ENCODE measurements at places on chromosomes 6 and 20.

DNA sequence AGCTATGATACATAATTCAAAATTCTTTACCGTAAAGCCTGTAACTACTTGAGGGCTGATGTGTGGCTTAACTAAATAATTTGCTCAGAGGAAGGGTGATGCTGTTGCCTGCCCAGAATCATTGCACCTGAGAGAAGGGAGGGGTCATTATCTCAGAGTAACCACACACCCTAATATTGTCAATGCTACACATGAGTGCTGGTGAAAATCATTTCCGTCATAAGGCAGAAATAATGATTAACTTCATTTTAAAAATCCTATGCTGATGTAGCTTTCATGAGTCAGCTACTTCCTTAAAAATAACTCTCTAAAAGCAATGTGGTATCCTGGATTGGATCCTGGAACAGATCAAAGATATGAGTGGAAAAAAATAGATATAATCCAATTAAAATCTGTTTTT lies 146.4 kb upstream of the FAM83B start:
- no peak for DNase-seq

- no peak for DNase-seq
These were observed 12.1 kb upstream of the PAX1 start for GRCh38 chr20:21693322-21693721.

- peak; percentile 74 for DNase-seq
These were observed 1.0 kb upstream of the APMAP start for GRCh38 chr20:24993337-24994185.

DNA sequence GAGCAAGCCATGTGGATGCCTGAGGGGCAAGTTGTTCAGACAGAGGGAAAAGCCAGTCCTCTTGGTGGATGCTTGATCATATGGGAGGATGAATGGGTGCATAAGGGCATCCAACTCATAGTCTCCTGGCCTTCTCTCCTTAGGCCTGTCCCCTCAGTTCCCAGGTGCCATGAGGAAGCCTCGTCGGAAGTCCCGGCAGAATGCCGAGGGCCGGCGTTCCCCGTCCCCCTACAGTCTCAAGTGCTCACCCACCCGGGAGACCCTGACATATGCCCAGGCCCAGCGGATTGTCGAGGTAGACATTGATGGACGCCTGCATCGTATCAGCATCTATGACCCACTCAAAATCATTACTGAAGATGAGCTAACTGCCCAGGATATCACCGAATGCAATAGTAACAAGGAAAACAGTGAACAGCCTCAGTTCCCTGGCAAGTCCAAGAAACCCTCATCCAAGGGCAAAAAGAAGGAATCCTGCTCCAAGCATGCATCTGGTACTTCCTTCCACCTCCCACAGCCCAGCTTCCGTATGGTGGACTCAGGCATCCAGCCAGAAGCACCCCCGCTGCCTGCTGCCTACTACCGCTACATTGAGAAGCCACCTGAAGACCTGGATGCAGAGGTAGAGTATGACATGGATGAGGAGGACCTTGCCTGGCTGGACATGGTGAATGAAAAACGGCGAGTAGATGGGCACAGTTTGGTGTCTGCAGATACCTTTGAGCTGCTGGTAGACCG lies 3.8 kb downstream of the BRPF3 start:
- DNase-seq = no peak

DNA sequence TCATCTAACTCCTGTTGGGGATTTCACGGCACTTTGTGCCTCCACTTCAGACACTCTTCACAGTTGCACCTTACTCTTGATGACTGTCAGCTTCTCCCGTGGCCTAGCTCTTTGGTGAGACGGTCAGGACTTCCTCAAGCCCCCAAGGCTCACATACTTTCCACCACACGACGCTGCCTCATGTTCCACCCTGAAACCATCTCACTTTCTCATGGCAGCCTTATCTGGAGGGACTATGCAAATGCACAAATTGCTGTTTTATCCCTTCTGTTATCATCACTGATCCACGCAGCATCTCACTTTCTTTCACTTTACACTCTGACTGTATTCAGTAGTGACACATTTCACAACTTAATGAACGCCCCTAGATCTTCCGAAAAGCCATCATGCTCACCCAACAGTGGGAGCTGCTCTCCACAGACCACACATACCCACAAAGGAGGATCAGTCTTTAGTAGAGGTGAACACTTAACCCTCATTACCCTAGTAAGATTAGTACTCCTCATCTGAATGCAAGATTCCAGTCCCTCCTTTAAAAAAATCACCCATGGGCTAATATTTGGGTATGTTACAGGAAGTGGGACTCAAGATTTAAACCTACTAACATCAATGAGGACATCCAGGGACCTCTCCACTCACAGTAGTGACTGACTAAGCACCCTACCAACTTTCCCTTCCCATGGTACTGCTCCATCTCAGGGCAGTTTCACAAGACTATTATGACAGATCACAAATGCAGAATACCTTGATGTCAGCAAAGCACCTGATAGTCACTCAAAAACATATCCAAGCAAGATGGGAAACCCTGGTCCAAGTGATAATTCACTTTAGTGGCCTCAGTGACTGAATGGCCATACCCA lies 35.4 kb downstream of the FYN start:
- no peak for DNase-seq

DNA sequence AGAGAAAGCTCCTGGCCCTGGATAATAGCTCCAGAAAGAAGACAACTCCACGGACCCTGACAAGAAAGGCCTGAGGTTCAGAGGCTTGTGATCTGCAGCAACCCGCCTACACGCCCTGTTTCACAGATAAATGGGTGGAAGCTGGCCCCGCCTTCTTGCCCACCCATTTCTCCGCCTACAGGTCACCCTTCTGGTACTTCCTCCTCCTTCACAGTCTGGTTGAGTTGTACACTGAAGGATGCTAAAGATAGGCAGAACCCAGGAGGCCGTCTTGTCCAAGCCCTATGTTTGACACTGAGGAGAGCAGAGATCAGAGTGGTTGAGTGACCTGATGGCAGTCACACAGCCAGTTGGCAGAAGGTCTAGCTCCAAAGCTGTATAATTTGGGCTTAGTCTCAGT lies 34.2 kb upstream of the MDGA1 start:
- DNase-seq = no peak

DNA sequence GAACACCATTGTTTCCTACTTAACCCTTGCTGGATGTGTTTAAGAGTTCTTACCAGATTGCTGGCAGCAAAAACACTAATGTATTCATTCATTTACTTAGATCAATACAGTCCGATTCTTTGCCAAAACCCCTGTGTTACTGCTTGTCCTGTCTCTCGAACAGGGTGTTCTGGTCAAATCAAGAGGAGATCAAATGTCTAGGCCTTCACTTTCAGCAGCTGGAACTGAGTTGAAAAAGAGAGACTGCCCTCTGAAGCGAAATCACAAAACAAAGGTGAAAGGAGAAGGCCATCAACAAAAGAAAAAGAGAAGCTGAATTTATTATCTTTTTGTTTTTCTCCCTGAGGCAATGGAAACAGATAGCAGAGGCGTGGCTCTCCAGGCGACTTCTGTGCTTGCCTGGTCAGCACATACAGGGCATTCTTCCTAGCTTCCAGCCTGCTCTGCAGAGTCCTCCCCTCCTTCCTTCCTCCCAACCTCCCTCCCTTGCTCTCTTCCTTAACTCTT lies 44.1 kb upstream of the GCM1 start:
- DNase-seq = peak; percentile 18

DNA sequence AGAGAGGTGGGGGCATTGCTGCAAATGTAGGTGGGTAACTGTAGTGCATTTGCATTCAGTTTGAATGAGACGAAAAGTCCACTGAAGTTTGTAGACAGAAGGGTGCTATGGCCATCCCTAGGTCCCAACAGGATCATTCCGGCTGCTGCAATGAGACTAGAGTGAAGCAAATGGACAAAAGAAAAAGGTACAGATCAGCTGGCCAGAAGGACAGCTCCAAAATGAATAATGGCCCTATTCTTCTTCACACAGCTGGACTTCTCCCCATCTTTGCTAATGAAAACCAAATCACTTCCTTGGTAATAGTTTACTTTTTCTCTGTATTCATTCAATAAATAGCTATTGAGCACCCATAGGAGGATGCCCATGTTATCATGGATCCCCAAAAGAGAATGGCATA lies 56.4 kb upstream of the TPD52L1 start:
- DNase-seq = no peak

DNA sequence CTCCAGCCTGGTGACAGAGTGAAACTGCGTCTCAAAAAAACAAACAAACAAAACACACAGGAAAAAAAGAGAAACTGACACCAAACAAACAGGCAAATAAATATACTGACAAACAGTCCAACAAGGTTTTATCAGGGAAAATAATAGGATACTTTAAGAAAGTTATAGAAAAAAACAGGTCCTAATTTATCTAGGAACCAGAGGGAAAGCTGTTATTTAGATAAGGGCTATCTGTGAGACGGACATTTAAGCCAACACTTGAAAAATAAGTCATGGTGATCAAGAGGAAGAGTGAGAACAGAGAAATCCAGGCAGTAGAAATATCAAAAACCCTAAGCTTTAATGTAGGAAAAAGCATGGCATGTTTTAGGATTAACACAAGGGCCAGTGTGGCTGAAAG lies 68.9 kb downstream of the FAM217A start:
- no peak for DNase-seq

DNA sequence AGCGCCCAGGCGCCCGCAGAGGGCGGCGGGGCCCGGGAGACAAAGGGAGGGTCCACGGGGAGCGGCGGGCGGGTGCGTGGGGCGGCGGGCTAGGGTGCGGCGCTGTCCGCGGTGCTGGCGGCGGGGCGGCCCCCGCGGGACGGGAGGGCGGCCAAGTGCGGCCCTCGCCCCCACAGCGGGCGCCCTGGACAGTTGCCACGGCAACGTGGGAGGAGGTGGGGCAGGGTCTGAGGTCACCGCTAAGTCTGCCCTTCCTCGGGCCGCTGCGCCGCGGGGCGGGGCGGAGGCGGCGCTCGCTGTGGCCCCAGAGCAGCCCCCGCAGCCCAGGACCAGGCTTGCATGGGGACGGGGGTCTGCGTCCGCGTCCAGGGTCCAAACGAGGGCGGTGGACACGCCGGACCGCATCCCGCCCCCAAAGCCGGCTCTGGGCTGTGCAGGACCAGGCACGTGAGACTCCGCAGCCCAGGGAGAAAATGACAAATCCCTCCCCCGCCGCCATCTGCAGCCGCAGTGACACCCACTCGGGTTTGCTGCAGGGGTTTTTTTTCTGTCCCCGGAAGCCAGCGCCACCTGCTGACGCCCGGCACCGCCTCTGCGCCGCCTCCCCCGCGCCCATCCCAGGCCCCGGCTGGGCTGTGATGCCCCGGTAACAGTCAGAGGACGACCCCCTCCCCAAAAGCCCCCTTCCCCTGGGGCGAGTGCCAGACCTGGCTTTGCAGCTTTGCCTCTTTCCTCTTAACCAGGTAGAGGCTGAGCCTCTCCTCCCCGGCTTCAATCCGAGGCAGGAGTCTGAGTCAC lies 36.8 kb downstream of the YTHDF1 start:
- DNase-seq = peak; percentile 92

GRCh38 chr6:117483004-117483644 lies 650 bp downstream of the DCBLD1 start:
- DNase-seq = peak; percentile 67

DNA sequence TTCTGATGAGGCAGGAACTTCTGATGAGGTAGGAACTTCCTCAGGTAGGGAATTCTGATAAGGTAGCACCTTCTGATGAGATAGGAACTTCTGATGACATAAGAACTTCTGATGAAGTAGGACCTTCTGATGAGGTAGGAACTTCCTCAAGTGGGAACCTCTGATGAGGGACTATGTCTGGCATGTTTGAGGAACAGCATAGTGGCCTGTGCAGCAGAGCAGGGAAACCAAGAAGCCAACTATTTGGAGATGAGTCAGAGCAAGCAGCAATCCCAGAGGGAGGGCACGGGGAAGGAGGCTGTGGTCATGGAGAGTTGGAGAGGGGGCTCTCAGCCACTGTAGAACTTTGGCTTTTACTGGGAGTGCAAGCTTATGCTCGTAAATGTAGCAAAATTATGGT lies 132.4 kb downstream of the CFAP61 start:
- no peak for DNase-seq

GRCh38 chr20:62407221-62407992 lies at the start of gene CABLES2:
Gene CABLES2 (minus strand): TSS chr20:62407285. CDS start chr20:62407276, 9 bp downstream.
- DNase-seq = peak; percentile 97

GRCh38 chr20:44745598-44746366 lies at the start of gene KCNK15:
Gene KCNK15 (plus strand): TSS chr20:44745865. CDS start chr20:44745911, 46 bp downstream.
- DNase-seq = no peak

- no peak for DNase-seq
These were observed 92.5 kb upstream of the HDGFL1 start for GRCh38 chr6:22476811-22477390.

- DNase-seq = no peak
These were observed 8.6 kb downstream of the COL9A3 start for GRCh38 chr20:62825333-62825985.

- peak; percentile 74 for DNase-seq
These were observed 320.5 kb downstream of the DHX35 start for GRCh38 chr20:39282619-39283092.

DNA sequence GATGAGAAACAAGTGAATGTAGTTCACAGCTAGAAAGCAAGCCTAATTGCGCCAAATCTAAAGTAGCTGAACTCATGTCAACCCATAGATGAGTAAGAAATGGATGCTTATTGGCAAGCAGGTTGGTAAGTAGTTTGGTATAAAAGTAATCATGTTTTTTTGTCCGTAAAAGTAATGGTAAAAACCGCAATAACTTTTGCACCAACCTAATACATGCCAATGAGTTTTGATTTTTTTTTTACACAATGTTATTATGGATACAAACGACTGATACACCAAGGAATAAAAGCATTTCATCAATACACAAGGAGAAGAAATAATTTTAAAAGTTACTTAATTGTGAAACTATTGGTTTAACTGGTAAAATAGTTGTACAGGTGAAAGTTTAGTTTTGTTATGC lies 977.5 kb downstream of the EYS start:
- DNase-seq = no peak

- no peak for DNase-seq
These were observed 114.1 kb downstream of the SCAF8 start for GRCh38 chr6:154847318-154847717.

- DNase-seq = no peak
These were observed 246.1 kb downstream of the TFAP2C start for GRCh38 chr20:56875052-56875659.

GRCh38 chr6:39421383-39422225 lies 99.1 kb upstream of the KCNK16 start:
- no peak for DNase-seq

GRCh38 chr6:106197441-106197840 lies 111.3 kb downstream of the PRDM1 start:
- DNase-seq = no peak

GRCh38 chr6:14912226-14912625 lies 333.6 kb upstream of the JARID2 start:
- peak; percentile 23 for DNase-seq

DNA sequence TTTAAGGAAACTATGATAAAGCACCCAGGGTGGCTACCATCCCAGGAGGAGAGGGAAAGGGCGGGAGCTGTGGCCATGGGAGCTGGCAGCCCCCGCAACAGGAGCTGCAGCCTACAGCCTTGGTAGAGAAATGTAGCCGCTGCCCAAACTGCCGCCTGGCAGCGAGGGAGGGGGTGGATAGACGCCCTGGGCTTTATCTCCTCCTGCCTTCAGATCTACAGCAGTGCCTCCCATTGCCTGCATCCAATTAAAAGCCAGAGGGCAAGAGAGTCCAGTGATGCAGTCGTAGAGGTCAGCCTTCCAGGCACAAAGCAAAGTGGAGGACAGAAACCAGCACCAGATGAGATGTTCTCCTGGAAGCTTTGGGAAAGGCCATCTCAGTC lies 35.0 kb upstream of the ZFAND3 start:
- DNase-seq = peak; percentile 48

GRCh38 chr6:68615938-68616337 lies 19.1 kb upstream of the ADGRB3 start:
- no peak for DNase-seq

- DNase-seq = peak; percentile 78
These were observed 2.6 kb downstream of the EPHA7 start for GRCh38 chr6:93416571-93417420.

Measured in brain (organoid and tissue), 16 donors.